ENCODE measurements at places on chromosomes 3 and 15.

- no peak for DNase-seq
Observed at GRCh38 chr3:117126946-117127546, 417.5 kb downstream of the TUSC7 start.

DNA sequence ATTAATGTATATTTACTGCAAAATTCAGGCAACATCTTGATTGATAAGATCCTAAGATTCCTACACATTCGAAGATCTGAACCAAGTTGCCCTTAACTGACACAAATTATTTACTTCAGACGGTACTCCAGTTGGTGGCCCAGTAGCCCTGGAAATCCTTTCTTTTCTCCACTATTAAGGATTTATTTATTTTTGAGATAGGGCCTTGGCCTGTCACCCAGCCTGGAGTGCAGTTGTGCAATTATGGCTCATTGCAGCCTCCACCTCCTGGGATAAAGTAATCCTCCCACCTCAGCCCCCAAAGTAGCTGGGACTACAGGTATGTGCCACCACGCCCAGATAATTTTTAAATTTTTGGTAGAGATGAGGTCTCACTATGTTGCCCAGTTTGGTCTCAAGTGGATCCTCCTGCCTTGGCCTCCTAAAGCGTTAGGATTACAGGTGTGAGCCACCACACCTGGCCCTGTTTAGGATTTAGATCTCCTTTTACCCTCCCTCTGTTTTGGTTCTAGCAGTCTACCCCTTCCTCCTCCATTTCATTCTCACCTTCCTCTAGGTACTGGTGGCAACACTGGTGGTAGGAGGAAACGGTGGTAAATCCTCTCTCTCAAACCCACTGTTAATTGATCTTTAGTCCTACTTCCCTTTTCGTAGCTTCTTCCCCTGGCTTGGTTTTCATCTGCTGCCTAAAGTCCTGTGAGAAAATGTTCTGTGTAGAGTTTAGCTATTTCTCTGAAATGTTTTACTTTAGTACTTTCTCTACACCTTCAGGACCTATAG lies 12.7 kb upstream of the ZNF609 start:
- DNase-seq: no peak

DNA sequence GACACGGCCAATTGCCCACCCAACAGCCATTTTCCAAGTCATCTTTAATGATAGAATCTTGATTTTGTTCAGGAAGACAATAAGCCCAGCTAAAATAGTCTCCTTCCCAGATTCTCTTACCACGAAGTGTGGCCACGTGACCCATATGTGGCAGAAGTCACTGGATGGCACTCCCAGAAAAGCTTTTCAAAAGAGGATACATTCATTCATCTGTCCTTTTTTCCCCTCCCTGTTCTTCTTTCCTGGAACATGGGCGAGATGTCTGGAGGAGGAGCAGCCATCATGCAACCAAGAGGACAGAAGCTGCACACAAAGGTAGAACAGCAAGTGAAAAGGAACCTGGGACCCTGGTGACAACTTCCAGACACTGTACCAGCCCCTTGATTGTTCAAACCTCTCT lies 174.7 kb downstream of the UACA start:
- no peak for DNase-seq

DNA sequence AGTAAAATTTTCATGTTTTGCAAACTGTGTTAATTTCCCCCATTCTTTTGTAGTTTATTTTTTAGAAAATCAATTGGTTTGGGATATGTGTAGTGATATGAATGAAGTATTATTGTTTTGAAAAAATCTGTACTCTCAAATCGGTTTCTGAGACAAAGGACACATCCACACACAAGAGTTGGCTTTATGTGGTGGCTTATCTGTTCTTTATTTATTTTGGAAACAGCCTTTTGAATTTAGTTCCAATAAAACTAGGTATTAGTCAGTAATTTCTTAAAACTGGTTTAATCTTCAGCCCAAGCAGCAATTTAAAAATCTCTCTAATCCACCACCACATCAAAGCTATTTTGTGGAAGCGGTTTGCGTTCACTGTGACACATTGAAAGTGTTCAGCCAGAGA lies 741.5 kb upstream of the GRM7 start:
- no peak for DNase-seq

DNA sequence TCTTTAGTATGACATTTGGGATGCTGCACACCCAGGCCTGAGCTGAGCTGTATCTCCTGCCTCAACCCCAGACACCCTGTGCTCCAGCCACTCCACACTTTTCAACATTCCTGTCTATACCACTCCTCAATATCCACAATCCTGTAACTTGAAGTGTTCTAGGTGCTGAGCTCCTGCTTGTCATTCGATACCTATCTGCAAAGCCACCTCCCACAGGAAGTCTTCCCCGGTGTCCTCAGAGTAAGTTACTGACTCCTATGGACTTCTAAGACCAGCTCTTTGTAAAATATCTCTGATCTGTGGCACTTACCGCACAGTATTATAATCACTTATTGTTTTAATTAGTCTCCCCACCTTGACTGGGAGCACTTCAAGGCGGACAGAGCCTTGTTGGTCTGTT lies 1.2 kb upstream of the CAV3 start:
- DNase-seq: no peak

- no peak for DNase-seq
Observed at GRCh38 chr3:102004561-102004960, 155.2 kb downstream of the NFKBIZ start.

- no peak for DNase-seq
Observed at GRCh38 chr3:174072675-174073074, 675.1 kb downstream of the NLGN1 start.

GRCh38 chr3:21839592-21839991 lies 88.6 kb upstream of the ZNF385D start:
- peak; percentile 1 for DNase-seq

GRCh38 chr15:83769411-83769999 lies 115.6 kb downstream of the ADAMTSL3 start:
- DNase-seq: no peak

GRCh38 chr3:24316887-24317383 lies 177.7 kb downstream of the THRB start:
- DNase-seq: no peak

DNA sequence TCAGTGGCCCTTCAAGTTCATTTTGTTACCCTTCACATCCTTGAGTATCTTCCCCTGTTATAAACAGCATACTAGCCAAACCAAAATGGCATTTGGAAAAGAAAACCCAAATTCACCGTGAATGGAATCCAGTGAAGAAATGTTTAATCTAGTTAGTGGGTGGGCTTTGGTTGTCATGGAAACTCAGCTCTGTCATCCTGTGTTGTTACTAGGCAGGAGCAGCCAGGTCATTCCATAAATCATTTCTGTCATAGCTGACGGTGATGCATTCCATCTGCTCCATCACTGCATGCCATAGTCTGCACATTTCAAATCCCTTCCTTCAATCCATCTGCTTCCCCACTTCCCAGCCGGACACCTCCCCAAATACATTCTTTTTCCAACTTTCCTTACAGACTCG lies 140.4 kb upstream of the CGNL1 start:
- DNase-seq: no peak

DNA sequence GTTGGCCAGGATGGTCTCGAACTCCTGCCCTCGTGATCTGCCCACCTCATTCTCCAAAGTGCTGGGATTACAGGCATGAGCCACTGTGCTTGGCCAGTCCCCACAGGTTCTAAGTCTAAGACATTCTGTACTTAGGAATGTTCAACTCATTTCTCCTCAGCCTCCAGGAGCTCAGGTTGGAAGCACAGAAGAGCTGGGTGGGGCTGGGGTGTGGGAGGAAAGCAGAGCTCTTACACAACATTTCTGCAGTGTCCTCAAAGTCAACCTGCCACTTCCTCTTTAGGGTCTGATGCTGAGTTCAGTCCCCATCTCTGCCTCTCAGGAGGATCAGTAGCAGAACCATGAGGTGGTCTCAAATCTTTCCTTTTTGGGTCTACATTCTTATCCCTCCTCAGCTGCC lies 75.5 kb downstream of the MRPL46 start:
- no peak for DNase-seq

DNA sequence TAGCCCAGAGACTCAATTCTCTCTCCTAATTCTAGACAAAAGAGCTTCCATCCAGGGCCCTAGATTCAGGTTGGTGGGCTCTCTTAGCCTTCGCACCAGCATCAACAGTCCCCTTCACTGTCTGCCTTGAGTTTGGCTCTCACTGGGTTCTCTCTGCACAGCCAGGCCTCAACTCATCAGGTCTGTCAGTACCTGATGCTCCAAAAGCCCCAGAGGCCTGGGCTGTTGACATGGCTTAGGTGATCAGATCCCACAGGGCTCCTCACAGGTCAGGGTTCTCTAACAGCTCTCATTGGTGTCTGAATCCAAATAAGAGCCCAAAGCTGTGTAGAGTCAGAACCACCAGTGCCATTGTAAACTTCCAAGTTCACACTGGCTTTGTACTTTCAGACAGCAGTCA lies 206.6 kb upstream of the PPP2R3A start:
- DNase-seq: no peak

DNA sequence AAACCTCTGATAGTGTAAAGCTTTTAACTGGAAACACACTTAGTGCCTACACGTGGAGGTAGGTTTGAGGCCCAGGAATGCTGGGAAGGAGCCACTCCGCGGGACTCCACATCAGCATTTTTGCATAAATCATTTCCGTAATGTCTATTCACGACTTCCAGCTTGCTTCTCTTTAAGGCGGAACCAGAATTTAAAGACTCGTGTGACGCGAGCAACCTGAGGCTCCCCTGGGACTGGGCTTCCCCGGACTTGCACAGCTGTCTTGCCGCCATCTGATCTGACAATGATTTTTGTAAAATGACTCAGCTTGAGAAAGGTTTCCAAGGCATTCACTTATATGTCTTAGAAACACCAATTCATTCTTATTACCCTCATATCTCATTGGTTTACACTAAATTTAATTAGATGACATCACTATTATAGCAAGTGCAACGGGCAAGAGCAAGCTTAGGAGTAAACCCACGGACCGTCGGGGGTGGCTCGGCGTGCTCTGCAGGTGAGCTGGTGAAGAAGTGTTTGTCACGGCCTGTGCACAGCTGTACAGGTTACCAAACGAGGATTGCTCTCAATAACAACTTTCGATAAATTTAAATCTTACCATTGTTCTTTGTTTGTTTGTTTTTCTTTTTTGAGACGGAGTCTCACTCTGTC lies 95.2 kb downstream of the CHSY1 start:
- no peak for DNase-seq

- DNase-seq: no peak
Observed at GRCh38 chr15:69304182-69304545, 5.5 kb downstream of the PAQR5 start.

GRCh38 chr15:32888221-32888761 lies 170.5 kb downstream of the GREM1 start:
- no peak for DNase-seq

DNA sequence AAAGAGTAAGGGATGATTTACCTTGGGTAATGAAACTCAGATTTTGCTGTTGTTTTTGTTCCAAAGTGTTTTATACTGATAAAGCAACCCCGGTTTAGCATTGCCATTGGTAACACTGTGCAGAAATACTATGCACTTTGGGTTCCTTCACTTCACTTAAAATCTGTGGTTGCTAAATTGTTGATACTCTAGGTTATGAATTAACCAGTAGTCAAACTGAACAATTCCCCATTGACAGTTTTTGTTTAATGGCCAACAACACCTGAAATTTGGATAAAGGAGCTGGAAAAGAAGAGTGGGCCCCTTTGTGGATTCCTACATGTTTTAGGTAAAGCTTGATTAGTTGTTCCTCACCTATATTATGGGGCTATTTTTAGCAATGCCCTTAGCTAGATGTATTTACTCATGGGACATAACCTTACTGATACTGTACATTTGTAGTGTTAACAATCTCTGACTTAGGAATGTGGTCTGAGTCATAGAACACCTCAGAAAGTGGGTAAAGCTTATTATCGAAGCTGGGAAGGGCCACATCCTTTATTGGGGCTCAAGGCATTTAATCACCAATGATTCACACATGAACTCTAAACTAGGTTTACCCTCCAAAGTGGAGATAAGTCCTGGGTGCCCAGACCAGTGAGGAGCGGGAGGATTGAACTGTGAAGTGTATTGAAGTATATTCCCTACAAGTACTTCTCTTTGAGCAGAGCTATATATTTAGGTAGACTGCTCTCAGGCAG lies 29.5 kb upstream of the THRB start:
- no peak for DNase-seq

- DNase-seq: no peak
Observed at GRCh38 chr3:197878427-197878826, 71.6 kb upstream of the RPL35A start.

GRCh38 chr3:150308481-150309256 lies 99.4 kb upstream of the TSC22D2 start:
- DNase-seq: no peak

- DNase-seq: no peak
Observed at GRCh38 chr3:159840703-159841299, 147.8 kb upstream of the IL12A start.

GRCh38 chr15:58175955-58176354 lies 37.8 kb downstream of the AQP9 start:
- no peak for DNase-seq

GRCh38 chr3:66938338-66938963 lies 59.7 kb upstream of the KBTBD8 start:
- DNase-seq: peak; percentile 3

GRCh38 chr15:32657198-32657883 lies 15.8 kb downstream of the SCG5 start:
- DNase-seq: peak; percentile 50

GRCh38 chr15:57306944-57307411 lies 69.3 kb upstream of the CGNL1 start:
- DNase-seq: no peak

- peak; percentile 64 for DNase-seq
Observed at GRCh38 chr3:14413381-14414071, 11.1 kb downstream of the SLC6A6 start.

GRCh38 chr3:71502066-71502625 lies 81.4 kb downstream of the FOXP1 start:
- DNase-seq: no peak

DNA sequence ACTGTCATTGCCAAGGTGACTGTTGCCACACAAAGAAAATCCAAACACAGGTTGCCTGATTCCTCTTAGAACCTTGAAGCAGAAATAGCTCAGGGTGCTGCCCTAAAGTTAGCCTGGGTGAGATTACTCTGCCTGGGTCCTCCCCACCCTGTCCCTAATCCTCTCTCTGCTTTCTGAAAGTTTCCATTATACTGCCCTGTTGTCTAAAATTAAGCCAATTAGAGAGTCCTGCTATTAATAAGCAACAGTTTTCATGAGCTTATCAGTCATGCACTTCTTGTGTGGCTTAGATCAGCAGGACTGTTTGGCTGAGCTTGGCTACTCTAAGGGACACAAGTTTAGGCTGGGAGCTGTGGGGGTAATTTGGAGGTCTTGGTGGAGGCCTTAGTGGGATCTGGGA lies 334.7 kb upstream of the LRRFIP2 start:
- no peak for DNase-seq

- no peak for DNase-seq
Observed at GRCh38 chr3:128424508-128425069, 42.1 kb downstream of the DNAJB8 start.

GRCh38 chr3:28586325-28586724 lies 237.7 kb upstream of the AZI2 start:
- no peak for DNase-seq

DNA sequence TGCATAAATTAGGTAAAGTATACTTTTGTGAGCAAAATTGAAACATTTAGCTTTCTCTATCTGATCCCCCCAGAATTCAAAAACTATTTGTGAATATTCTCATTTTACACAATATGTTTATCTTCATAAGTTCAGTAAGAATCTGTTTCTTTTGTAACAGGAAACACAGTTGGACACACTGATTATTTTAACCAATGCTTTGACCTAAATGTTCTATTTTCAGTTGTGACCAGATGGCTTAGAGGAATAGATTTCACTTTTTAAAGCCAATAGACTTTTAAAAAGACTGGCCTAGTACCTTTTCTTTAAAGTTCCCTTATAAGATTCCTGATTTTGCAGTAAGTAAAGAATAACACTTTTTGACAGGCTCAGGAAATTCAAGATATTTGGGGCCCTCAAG lies 74.0 kb upstream of the STRIT1 start:
- DNase-seq: no peak

- DNase-seq: no peak
Observed at GRCh38 chr3:181541414-181541813, 170.3 kb upstream of the SOX2 start.
